DMS153 (cell line): ENCODE measurements at places on chromosomes 5 and 9.

- no peak for DNase-seq
Measured at GRCh38 chr9:91039125-91039834, 237.7 kb downstream of the SYK start.

- DNase-seq: no peak
Measured at GRCh38 chr9:89593727-89594427, 10.9 kb upstream of the GADD45G start.

GRCh38 chr9:128554155-128554862 is 1.9 kb downstream of the SPTAN1 start:
- no peak for DNase-seq

DNA sequence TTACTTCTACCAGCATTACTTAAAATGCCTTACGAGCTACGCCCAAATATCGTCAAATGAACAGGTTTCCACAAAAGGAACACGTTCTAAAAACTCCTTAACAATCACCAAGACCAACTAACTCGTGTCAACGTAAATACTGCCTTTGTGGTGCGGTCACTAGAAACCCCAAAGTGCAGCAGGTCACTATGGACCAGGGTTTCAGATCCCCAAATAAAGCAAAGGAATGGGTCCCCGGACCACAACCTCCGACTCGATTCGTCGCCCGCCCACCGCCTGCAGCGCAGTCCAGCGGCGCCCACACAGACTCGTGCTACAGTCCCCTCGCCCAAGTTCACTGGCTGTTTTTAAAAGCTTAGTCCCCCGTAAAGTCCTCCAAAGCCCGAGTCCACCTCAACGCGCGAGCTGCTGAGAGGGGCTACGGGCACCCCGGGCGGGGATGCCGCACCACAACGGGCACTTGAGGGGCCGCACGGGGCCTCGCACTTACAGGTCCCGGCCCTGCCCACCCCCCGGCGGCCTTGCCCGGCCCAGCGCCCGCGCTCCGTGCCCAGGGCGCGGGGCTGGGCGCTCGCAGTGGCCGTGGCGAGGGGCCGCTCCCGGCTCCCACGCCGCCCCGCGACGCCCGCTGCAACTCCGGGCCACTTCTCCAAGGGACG is 1.1 kb downstream of the NFIB start:
- no peak for DNase-seq
